ENCODE measurements at places on chromosomes 13 and 19.

- DNase-seq: no peak
Observed at GRCh38 chr13:38210928-38211596, 138.6 kb upstream of the UFM1 start.

- DNase-seq: no peak
Observed at GRCh38 chr19:28296506-28296905, 916.4 kb downstream of the UQCRFS1 start.

DNA sequence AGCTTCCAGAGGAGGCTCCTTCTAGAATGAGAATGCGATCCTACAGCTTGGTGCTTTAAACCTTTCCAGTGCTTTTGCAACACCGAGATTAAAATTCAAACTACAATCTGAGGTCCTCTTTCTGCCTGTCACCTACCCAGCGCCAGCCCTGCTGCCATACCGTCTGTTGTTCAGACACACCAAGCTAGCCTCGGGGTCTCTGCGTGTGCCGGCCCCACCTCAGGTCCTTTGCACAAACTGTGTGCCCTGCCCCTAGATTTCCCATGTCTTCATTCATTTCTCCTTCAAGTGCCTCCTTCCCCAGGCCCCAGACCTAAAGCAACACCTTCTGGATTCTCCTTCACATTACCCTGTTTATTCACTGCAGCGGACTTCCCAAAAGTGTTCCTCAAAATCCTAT, 11.1 kb downstream of the HSH2D start:
- DNase-seq: no peak

DNA sequence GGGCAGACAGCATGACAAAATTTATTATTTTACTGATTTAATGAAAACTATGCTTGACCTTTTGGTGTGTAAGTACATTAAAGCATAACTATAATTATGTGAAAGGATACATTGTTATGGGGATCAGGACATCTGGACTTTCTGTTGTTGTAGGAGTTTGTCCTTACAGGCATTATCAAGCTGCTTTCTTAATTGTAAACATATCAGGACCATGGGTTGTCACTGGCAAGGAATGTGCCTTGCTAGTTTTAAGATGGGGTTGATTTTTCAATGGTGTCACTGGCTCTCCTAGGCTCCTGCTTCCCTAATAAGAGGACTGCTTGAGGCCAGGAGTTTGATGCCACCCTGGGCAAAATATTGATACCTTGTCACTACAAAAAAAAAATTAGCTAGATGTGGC, 32.6 kb downstream of the KBTBD6 start:
- no peak for DNase-seq

DNA sequence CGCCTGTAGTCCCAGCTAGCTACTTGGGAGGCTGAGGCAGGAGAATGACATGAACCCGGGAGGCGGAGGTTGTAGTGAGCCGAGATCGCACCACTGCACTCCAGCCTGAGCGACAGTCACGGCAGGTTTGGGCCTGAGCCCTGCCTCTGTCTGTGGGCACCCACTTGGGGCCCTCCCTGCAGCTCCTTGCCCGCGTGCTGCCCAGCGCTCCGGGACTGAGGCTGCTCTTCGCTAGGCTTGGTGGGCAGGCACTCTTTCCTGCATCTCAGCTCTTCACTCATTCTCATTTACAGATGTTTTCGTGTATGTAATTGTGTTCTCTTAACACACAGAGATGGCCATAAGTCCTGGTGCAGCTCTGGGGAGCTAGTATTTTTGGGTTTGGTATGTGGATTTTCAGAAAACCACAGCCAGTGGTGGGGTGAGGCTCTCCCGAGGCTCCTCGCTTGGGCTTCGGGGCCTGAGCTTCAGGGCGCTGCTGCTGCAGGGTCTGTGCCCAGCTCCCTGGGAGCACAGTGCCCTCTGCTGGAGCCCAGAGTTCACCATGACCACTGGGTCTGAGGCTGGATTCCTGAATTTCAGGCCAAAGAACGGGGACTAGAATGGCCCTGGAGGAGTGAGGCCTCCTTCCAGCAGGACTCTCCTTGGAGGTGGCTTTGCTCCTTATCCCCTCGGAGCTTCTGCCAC, 15.2 kb downstream of the UPF1 start:
- no peak for DNase-seq

DNA sequence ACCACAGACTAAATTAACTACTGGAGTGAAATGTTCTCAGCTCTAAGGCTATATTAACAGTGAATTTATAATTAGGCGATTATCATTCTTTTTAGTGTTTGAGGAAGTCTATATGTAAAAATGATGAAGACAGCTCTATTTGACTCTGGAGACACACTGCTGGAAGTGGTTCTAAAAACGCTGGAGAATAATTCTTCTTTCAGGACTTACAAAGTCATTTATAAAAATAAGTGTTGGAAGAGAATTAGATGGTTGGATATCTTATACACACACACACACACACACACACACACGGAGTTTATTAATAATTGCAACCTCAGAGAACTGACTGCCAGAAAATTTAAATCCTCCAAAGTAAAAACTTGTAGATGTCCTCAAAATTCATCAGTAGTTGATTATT, 1171.3 kb downstream of the EFNB2 start:
- no peak for DNase-seq

DNA sequence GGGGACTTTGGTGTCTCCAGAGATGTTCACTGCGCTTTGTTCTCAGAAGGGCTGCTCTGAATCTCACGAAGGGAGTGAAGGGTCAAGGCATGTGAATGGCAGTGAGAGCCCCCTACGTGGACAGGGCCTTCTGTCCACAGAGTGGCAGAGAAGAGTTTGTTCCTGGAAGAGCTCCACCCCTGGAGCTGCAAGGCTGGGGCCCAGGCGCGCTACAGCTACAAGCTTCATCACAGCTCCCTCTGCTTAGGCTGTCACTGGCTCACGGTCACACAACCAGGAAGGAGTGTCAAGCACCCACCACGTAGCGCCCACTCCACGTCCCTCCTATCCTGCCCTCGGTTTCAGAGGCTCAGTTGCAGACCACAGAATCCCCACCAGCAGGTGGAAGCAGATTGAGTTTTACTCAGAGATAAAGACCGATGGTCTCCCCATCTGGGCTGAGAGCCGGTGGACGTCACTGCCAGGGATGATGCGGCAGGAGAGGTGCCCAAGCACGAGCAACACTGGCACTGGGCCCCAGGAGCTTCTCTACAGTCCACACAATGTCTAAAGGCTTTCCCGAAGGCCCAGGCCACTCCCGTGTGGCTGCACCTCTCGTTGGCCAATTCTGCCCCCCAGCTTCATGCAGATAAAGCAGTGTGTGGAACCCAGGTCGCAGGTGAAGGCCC, 23.0 kb upstream of the TFDP1 start:
- no peak for DNase-seq

DNA sequence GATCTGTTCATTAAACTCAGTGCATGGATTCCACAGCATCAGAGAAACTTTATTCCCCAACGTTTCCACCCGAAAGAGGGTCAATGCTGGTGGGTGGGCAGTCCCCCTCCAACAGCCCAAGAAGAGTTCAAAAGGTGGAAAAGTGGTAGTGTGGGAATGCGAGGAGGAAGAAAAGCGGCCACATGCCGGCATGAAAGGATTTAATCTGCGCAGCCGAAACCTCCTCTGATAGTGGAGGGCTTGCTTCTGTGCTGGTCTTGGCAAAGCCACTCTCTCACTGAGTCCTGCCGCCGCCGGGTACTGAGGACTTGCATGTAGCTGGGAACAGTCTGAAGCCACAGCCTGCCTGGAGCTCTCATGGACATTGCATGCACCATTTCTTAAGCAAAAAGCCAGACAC, 136.2 kb upstream of the ZNF536 start:
- DNase-seq: no peak

DNA sequence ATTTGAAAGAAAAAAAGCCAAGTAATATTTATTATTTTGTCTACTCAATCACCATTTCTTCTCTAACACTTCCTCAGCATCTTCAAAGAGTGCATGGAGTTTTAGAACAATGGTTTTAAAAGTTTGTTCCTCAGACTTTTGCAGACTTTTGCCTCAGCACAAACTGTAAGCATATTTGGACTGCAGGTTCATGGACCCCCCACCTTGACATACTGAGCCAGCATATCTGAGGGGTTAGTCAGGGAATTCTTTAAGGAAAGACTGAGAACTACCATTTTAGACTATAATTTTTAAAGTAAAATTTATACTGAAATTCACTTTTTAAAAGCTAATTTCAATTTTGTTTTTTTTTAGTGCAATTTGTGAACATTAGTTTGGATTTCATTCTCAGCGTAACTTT, 1676.8 kb upstream of the PCDH20 start:
- DNase-seq: no peak

- DNase-seq: no peak
Observed at GRCh38 chr13:110887597-110888333, 27.1 kb downstream of the ANKRD10 start.

DNA sequence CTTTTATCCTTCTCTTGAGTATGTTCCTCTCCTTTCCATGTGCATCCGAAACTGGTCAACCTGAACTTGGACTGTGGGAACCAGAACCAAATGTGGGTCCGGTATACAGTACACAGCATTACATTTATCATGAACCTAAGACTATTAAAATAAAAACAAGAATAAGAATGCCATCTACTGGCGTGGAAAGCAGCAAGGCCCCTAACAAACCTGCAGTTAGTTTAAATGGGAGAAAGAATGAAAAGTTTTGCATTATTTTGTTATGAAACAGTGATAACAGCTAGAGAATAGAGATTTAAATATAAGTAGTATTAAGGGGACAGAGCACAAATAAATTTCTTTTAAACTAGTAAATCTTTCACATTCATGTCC, 159.5 kb downstream of the RBM26 start:
- DNase-seq: no peak
